ENCODE measurements at places on chromosomes 16 and 17.

- DNase-seq = peak; percentile 59
Measured at GRCh38 chr16:75064403-75065148, 52.0 kb downstream of the LDHD start.

DNA sequence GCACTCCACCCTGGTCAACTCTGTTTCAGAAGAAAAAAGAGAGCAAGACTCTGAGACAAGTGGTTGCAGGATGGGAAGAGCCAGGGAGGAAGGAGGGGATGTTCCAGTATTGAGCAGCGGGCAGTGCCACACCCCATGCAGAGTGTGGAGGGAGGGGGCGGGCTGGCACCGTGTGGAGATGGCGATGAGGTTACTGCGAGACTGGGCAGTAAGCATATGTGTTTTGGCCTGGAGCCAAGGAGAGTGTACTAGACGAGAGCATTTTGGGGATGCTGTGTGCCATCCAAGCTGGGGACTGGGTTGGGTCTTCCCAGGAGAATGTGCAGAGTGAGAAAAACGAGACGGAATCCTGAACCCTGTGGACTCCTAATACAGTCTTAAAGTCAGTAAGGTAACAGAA lies 3.4 kb downstream of the TBC1D24 start:
- DNase-seq = no peak

- DNase-seq = peak; percentile 13
Measured at GRCh38 chr17:75348386-75349012, 57.0 kb downstream of the GRB2 start.

DNA sequence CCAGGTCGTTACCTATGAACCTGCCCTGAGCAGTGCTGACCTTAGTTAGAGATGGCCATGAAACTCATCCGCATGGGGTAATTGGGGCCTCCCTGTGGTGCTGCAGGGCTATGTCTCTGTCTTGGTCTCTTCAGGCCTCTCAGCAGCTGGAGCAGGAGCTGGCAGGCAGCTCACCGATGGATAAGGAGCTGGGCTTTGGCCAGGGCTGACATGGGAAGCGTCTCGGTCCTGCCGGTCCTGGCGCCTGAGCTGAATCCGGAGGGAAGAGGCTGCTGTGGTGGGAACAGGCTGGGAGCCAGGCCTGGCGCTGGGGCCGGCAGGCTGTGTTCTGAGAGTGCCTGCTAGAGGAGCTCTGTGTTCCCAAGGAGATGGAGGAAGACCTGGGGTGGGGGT lies 10.1 kb downstream of the IL32 start:
- no peak for DNase-seq

- no peak for DNase-seq
Measured at GRCh38 chr16:65069065-65069464, 52.8 kb downstream of the CDH11 start.

DNA sequence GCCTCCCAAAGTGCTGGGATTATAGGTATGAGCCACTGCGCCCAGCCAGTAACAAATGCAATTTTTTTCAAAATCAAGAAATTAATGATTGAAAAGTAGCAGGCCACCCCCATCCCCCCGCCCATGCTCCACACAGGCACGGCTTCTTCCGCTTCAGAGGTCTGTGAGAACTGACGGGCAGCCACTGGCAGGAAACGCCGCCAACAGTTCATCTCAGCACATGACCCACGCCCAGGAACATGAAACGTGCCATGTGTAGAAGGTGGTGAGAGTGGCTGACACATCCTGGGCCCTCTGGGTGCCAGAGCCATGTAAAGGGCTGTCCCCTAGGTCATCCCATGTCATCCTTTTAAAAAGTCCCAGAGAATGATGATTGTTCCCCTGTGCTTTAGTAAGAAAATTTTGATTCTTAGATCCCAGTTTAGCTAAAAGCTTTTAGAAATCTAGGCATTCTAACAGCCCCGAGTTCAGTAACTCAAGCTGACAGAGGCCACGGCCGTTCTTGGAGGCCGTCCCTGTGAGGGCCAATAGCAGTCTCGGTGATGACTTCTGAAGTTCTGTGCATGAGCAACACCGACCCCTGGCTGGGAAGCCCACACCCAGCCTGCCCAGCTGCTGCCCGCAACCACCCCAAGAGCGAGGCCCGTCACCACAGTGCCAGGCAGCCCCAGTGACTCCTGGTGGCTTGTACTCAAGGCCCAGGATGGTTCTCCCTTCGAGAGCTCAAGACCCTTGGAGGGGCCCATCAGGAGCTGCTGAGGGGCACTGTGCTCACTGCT lies 52.1 kb downstream of the KLHDC4 start:
- DNase-seq = peak; percentile 20

DNA sequence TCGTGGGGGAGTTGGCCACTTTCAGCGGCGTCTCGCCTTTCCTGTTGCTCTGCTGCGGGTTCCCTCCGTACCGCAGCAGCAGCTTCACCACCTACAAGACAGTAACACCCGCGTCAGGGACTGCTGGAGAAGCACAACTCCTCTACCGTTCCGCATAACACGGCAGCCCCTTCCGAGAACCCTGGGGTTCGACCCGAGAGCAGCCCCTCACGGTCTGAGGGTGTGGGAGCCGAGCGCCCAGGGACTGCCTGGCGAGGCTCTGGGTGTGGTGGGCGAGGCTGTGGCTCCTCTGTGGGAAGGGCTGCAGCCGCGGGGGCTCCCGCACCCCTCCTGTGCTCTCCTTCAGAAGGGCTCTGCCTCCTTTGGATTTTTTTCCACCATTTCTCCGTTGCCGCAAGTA lies 68.6 kb downstream of the ZNF778 start:
- no peak for DNase-seq

- DNase-seq = no peak
Measured at GRCh38 chr16:76577003-76577402, 299.8 kb downstream of the CNTNAP4 start.

DNA sequence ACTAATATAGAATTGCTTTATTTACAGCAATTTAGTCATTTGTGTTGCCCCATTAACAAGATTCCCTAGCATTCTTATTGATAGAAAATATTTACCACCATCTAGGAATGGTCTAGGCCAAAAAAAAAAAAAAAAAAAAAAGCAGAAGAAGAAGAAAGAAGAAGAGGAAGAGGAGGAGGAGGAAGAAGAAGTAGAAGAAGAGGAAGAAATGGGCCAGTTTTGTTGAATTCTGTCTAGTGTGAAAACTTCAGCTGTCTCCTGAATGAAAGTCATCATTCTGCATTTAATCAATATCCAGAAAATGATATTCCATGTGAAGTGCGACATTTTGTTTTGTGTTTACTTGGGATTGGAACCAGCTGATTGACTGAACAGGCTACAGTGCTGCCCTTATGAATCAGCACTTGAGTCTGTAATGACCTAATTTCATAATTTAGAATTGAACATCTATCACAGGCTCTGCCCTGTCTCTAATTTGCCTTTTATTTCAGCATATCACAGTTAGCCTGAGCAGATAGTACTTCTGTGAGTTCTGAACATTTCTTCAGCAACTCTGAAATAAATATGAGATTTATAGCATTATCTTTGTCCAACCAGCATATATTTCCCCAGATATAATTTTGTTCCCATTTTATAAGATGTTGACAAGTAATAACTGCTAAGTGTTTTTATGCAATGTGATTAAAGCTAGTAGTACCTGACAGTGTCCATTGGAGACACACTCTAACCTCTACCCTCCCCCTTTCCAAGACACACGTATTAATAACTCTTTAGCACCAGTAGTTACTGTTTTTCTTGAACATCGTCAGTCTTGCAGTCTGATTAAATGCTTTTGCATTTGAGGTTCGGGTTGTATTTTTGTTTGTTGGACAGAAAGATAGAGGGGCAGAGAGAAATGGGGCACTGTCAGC lies 5.9 kb downstream of the ANKFN1 start:
- peak; percentile 9 for DNase-seq

DNA sequence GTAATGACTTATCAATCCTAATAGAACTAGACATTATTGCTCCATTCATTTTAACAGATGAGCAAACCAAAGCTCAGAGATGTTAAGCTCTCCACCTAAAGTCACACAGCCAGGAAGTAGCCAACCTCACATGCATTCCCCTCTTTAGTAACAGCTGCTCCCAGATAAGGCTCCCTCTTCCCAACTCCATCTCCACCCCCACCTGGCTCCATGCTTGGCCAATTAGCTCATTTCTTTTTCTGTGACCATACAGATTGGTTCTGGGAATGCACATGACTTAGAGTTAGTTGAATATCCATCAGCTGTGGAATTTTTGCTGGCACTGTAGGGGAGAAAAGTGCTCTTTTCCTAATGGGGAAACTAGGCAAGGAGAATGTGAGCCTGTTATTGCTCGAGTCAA lies 13.0 kb downstream of the CBLN1 start:
- no peak for DNase-seq

GRCh38 chr17:27946513-27946912 lies 53.3 kb upstream of the LYRM9 start:
- DNase-seq = peak; percentile 23

GRCh38 chr17:68600067-68600930 lies 868 bp downstream of the FAM20A start:
- peak; percentile 70 for DNase-seq

DNA sequence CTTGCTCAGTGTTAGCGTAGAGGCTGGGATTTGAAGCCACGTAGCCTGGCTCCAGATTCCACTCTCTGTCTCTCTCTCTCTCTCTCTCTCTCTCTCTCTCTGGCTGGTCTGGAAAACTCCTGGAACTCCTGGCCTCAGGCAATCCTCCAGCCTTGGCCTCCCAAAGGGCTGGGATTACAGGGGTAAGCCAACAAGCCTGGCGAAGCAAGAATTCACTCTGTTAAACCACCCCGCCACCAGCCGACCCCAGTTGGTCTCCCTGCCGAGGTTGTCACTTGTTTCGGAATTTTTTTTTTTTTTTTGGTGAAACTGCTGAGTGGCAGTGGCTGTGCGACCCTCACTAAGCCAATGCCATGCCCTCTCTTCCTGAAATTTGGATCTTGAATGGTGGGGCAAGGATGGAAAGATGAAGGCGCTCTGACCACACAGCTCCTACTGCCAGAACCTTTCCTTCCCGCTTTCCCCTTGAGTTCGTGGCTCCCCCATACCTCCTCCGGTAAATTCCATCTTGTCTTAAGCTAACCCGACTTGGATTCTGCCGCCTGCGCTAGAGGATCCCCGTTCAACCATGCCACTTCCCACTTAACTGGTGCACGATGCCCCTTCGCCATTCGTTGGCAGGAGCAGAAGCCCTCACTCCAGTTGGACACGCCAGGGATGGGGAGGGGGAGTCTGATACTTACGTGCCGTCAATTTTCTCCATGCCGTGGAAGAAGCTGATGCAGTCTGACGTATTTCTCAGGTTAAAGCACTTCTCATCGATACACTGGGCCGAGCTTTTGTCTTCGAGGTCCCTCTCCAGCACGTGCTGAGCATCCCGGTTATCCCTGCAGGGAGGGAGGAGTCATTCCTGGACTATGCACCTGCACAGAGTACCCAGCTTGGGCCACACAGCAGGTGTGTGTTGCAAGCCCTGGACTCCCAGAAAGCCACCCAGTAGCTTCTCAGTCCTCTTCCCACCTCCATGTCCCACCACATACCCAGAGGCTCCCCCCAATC lies 13.1 kb downstream of the TEKT5 start:
- no peak for DNase-seq

GRCh38 chr16:46961373-46962353 lies 11.8 kb downstream of the DNAJA2 start:
- DNase-seq = peak; percentile 50

GRCh38 chr17:10059684-10060211 lies 138.7 kb downstream of the GAS7 start:
- DNase-seq = peak; percentile 35

GRCh38 chr16:51523400-51523799 lies 372.3 kb upstream of the SALL1 start:
- no peak for DNase-seq

- DNase-seq = no peak
Measured at GRCh38 chr17:62163847-62164246, 98.8 kb upstream of the MED13 start.

DNA sequence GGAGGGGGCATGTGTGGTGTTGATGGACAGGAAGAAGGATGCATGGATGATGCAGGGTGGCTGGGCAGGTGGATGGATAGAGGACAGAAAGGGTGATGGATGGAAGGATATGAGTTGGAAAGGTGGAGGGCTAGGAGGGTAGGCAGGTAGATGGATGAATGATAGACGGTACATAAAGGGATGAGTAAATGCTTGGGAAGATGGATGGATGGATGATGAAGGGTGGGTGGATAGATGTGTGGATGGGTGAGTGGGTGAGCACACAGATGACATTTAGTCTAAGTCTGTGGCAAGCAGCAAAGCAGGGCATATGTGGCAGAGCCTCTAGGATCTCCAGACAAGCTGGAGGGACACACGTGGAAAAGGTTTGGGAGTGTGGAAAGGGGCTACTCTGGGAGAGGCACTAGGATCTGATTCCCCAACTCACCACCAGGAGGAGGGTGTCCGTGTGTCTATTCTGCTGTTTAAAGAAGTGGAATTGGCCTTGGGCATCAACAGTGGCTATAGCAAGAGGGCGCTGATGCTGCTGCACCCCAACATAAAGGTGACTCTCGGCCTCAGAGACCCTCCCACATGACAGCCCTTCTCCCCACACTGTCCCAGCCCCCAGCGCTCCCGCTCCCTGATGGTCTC lies 8.2 kb downstream of the PLD2 start:
- DNase-seq = no peak

DNA sequence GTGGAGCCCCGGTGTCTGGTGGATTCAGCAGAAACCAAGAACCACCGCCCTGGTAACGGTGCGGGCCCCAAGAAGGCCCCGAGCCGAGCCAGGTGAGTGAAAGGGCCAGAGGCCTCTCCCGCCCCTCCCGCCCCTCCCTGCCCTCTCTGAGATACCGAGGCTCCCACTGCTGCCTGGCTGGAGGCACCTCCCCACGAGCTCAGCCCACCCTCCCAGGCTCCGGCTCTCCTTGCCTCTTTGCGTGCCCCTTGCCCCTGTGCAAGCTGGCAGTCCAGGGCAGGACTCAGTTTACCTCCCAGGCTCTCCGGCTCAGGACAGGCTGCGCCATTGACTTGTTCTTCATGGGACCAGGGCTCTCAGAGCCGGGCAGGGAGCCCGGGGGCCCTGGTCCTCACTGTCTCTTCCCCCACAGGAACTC lies 14.1 kb upstream of the MYO15B start:
- DNase-seq = no peak

DNA sequence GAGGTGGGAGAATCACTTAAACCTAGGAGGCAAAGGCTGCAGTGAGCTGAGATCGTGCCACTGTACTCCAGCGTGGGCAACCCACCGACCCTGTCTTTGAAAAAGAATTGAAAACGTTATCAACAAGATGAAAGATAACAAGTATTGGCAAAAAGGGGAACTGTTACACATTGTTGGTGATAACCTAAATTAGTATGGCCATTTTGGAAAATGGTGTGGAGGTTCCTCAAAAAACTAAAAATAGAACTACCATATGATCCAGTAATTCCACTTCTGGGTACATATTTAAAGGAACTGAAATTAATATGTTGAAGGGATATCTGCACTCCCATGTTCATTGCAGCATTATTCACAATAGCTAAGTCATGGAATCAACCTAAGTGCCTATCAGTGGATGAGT lies 61.0 kb downstream of the ABHD15 start:
- peak; percentile 50 for DNase-seq

GRCh38 chr17:17186551-17187505 lies 19.3 kb downstream of the PLD6 start:
- DNase-seq = no peak
